ENCODE measurements at places on chromosomes 5 and 9. TPM values are rescaled to one million over a fixed set of nuclear protein-coding genes. Genes with fewer than 3 reads are reported as not detected.

Gene MAP1B
- 120 TPM for total RNA-seq

DNA sequence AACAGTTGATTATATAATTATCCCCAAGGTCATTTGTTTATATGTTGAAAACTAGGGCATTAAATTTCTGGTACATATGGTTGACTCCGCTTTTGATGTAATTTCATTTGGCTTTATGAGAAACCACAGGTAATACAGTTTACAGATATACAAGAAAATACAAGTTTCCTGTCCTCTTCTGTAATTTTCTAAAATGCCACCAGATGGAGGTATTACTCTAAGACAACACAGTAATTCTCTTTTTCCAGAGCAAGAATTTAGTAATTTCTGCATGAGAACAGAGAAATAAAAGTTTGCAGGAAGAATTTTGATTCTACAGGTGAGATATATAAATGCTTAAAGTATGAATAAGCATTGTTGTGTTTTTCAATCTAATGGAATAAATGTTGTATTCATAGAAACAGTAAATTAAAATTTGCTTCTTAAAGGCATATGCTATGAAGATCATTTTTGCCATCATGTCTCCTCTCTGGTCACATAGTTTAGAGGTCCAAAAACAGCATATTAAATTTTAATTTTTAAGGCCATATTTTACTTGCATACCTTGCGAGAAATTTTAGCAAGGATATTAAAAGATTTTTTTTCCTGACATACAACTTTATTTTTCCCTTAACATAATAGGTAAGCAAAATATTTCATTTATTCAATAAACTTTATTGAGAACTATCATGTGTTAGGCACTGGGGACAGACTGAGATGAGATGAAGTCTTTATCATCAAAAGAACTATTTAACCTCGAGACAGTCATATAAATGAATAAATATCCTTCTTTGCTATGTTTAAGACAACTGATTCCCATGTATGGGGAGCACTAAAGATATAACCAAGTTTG, 22.7 kb downstream of the CHD1 start:
- DNase-seq, result no peak
- peaks cover 48% of the 10 kb centered on the region for H3K36me3 ChIP-seq
- H3K27me3 ChIP-seq, result no peaks in the 10 kb centered on the region
- H3K4me1 ChIP-seq, result no peaks in the 10 kb centered on the region
- no peak overlapping the region for H3K4me3 ChIP-seq
- H3K27ac ChIP-seq, result no peak overlapping the region

DNA sequence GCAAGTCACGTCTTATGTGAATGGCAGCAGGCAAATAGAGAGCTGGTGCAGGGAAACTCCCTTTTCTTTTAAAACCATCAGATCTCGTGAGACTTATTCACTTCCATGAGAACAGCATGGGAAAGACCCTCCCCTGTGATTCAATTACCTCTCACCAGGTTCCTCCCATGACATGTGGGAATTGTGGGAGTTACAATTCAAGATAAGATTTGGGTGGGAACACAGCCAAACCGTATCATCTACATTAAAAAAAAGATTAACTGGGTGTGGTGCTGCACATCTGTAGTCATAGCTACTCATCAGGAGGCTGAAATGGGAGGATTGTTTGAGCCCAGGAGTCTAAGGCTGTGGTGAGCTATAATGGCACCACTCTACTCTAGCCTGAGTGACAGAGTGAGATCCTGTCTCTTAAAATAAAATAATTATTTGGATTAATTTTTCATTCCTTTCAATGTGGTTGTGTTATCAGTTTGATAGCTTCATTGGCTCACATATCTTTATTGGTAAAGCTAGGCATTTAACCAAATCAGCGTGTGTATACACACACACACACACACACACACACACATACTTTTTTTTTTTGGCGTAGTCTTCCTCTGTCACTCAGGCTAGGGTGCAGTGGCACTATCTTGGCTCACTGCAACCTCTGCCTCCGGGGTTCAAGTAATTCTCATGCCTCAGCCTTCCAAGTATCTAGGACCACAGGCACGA, 21.8 kb downstream of the DENND4C start:
- peaks cover 8% of the 10 kb centered on the region for H3K4me1 ChIP-seq
- no peaks in the 10 kb centered on the region for H3K36me3 ChIP-seq
- no peaks in the 10 kb centered on the region for H3K27me3 ChIP-seq

- H3K27ac ChIP-seq, result no peak overlapping the region
- peaks cover 62% of the 10 kb centered on the region for H3K36me3 ChIP-seq
- no peak for DNase-seq
- H3K4me1 ChIP-seq, result peaks cover 12% of the 10 kb centered on the region
These were observed 38.0 kb upstream of the PRDM12 start for GRCh38 chr9:130626249-130626996.

GRCh38 chr5:144941-145340, 46.4 kb upstream of the LRRC14B start:
- H3K27me3 ChIP-seq, result no peaks in the 10 kb centered on the region
- no peaks in the 10 kb centered on the region for H3K4me1 ChIP-seq
- no peak for DNase-seq
- H3K27ac ChIP-seq, result no peak overlapping the region
- H3K4me3 ChIP-seq, result no peak overlapping the region
- peaks cover 66% of the 10 kb centered on the region for H3K36me3 ChIP-seq

- H3K36me3 ChIP-seq, result no peaks in the 10 kb centered on the region
- no peak overlapping the region for H3K4me3 ChIP-seq
- no peaks in the 10 kb centered on the region for H3K27me3 ChIP-seq
- DNase-seq, result no peak
These were observed 132.7 kb upstream of the TNC start for GRCh38 chr9:115250621-115251032.

GRCh38 chr5:150593593-150593992, 46.9 kb upstream of the SYNPO start:
- DNase-seq, result no peak
- H3K27me3 ChIP-seq, result no peaks in the 10 kb centered on the region
- no peak overlapping the region for H3K27ac ChIP-seq
- peaks cover 5% of the 10 kb centered on the region for H3K4me1 ChIP-seq

Gene SPIN1
- total RNA-seq, result 143 TPM

Gene TDRD7
- total RNA-seq, result 2.3 TPM

DNA sequence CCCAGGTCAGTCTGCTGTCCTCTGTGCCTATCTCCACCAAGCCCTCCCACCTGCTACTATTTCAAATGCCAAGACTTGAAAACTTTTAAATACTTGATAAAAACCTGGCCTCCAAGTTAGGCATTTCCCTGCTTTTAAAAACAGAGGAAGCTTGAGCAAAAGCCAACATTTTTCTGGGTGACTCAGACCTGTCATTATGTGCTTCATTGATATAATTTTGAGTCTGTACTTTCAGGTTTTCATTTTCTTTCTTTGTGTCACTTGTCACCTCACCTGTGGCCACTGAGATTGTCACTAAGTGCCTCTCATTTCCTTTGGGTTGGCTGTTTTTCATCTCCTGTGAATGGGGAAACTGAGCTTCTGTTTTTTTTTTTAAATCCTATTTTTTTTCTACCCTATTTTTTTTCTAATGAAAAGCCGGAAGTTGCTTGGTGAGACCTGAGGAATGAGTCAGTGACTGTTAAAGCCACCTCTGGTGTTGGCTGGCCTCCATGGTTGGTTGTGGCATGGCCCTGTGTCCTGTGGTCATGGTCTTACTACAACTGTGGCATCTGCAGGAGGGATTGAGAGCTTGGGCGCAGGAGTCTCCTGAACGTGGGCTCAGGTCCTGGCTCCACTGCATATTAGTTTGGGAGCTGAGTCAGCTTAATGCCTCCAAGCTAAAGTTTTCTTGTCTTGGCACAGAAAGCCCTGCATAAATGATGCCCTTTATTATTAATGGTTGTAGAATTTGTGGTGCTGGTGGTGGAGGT, 56.7 kb downstream of the ARHGAP26 start:
- no peaks in the 10 kb centered on the region for H3K36me3 ChIP-seq
- H3K27me3 ChIP-seq, result no peaks in the 10 kb centered on the region
- H3K4me3 ChIP-seq, result no peak overlapping the region
- H3K27ac ChIP-seq, result no peak overlapping the region
- DNase-seq, result no peak

GRCh38 chr5:44312374-44312773, 76.8 kb downstream of the FGF10 start:
- no peak for DNase-seq
- no peak overlapping the region for H3K4me3 ChIP-seq
- H3K27me3 ChIP-seq, result no peaks in the 10 kb centered on the region
- no peak overlapping the region for H3K27ac ChIP-seq
- no peaks in the 10 kb centered on the region for H3K36me3 ChIP-seq

DNA sequence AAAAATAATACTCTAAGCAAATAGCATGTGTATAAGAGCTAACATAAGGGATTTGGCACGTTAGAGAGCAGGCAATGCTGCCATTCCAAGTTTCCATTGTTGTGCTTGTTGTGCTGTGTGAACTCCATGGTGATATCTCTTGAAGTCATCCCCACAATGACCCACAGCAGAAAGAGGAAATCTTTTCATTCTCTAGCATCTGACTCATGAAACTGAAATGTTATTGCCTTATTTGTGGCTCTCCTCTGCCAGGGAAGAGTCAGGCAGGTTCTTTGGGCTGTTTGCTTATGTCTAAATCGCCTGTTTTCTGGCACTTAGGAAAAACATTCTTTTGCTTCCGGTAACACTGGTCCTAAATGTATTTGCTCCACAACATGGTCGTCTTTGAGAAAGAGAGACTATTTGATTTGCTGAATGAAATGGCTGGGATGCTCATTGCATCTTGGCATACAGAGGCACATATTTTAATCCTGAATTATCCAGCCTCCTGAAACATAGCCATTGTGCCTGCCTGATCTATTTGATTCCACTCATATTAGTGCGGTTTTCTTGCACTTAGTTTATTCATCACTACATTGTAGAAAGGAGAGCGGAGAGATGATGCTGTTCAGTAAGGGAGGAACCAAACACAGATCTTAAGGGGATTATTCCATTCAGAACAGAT, 188.8 kb downstream of the CSNK1G3 start:
- no peaks in the 10 kb centered on the region for H3K4me1 ChIP-seq
- no peaks in the 10 kb centered on the region for H3K27me3 ChIP-seq

GRCh38 chr5:143442385-143442784, 38.9 kb upstream of the NR3C1 start:
- no peaks in the 10 kb centered on the region for H3K4me1 ChIP-seq
- H3K36me3 ChIP-seq, result no peaks in the 10 kb centered on the region

Gene ZNF366
- total RNA-seq, result not detected

GRCh38 chr5:113371721-113372196, 63.0 kb downstream of the TSSK1B start:
- no peaks in the 10 kb centered on the region for H3K27me3 ChIP-seq
- no peak for DNase-seq
- H3K4me3 ChIP-seq, result no peak overlapping the region
- H3K27ac ChIP-seq, result no peak overlapping the region
- no peaks in the 10 kb centered on the region for H3K4me1 ChIP-seq
- H3K36me3 ChIP-seq, result no peaks in the 10 kb centered on the region

- DNase-seq, result no peak
- no peaks in the 10 kb centered on the region for H3K4me1 ChIP-seq
- H3K36me3 ChIP-seq, result no peaks in the 10 kb centered on the region
- H3K27me3 ChIP-seq, result no peaks in the 10 kb centered on the region
- H3K4me3 ChIP-seq, result no peak overlapping the region
These were observed 33.8 kb upstream of the DTWD2 start for GRCh38 chr5:119022017-119022745.

Gene ERAP2
- not detected for total RNA-seq

- H3K4me1 ChIP-seq, result peaks cover 5% of the 10 kb centered on the region
- no peak for DNase-seq
- no peak overlapping the region for H3K4me3 ChIP-seq
These were observed 457.3 kb downstream of the ZNF608 start for GRCh38 chr5:124289130-124289529.

GRCh38 chr5:174550026-174550425, 174.4 kb upstream of the MSX2 start:
- no peak overlapping the region for H3K27ac ChIP-seq
- no peaks in the 10 kb centered on the region for H3K4me1 ChIP-seq
- no peak overlapping the region for H3K4me3 ChIP-seq
- H3K27me3 ChIP-seq, result no peaks in the 10 kb centered on the region

DNA sequence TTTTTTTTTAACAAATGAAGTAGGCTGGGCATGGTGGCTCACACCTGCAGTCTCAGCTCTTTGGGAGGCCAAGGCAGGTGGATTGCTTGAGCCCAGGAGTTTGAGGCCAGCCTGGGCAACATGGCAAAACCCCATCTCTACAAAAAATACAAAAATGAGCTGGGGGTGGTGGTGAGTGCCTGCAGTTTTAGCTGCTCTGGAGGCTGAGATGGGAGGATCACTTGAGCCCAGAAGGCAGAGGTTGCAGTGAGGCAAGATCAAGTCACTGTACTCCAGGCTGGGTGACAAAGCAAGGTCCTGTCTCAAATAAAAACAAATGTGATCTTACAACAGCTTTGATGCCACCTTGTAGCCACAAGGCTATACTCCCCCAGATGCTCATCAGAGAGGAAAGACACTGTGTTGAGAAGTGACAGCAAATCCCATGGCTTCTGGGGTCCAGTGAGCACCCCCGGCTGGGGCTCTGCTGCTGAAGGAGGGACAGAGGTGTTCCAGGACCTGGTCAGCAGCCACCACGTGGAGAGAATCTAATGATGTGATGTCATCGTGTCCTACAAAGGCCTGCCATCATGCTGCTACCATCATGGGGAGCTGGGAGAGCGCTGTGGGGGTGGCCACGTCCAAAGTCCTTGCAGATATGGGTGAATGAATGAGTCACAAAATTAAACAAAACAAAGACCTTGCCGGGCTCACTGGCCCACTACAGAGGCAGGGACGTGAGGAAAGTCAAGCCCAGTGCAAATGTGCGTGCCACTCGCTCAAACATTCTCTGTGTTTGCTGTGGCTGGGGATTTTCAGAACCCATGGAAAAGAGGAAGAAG, 60.7 kb downstream of the PRRT1B start:
- no peak overlapping the region for H3K4me3 ChIP-seq
- H3K4me1 ChIP-seq, result peaks cover 16% of the 10 kb centered on the region
- no peaks in the 10 kb centered on the region for H3K27me3 ChIP-seq
- H3K27ac ChIP-seq, result 0 out of 2 replicates have a peak overlapping the region, but pooled peaks have one; percentile 24

Gene ARID3C
- not detected for total RNA-seq

GRCh38 chr9:126515001-126515872, 98.5 kb upstream of the LMX1B start:
- H3K27me3 ChIP-seq, result peaks cover 2% of the 10 kb centered on the region
- no peak overlapping the region for H3K27ac ChIP-seq
- H3K4me3 ChIP-seq, result no peak overlapping the region
- no peaks in the 10 kb centered on the region for H3K4me1 ChIP-seq
- no peaks in the 10 kb centered on the region for H3K36me3 ChIP-seq

GRCh38 chr5:176697267-176697933, 50.1 kb downstream of the TSPAN17 start:
- H3K4me1 ChIP-seq, result peaks cover 44% of the 10 kb centered on the region
- H3K27ac ChIP-seq, result no peak overlapping the region
- no peaks in the 10 kb centered on the region for H3K36me3 ChIP-seq

- H3K27ac ChIP-seq, result no peak within 1 kb of the TSS
- peaks cover 24% of the 10 kb centered on the region for H3K4me1 ChIP-seq
- H3K36me3 ChIP-seq, result no peaks in the 10 kb centered on the region
- no peak for DNase-seq
These were observed at the start of gene NKD2 for GRCh38 chr5:1008451-1009358. TSS of gene NKD2 (plus strand) at chr5:1008802. CDS start at chr5:1009058, 256 bp downstream.

- no peak for DNase-seq
- no peaks in the 10 kb centered on the region for H3K4me1 ChIP-seq
- no peaks in the 10 kb centered on the region for H3K36me3 ChIP-seq
- H3K27me3 ChIP-seq, result no peaks in the 10 kb centered on the region
These were observed 11.6 kb downstream of the C9orf57 start for GRCh38 chr9:72048850-72049249.

Gene PCDHA2
- 1.9 TPM for total RNA-seq
